ENCODE measurements at places on chromosomes 1 and 21.

- no peak for DNase-seq
Observed at GRCh38 chr21:39232861-39233291, 49.6 kb upstream of the PSMG1 start.

DNA sequence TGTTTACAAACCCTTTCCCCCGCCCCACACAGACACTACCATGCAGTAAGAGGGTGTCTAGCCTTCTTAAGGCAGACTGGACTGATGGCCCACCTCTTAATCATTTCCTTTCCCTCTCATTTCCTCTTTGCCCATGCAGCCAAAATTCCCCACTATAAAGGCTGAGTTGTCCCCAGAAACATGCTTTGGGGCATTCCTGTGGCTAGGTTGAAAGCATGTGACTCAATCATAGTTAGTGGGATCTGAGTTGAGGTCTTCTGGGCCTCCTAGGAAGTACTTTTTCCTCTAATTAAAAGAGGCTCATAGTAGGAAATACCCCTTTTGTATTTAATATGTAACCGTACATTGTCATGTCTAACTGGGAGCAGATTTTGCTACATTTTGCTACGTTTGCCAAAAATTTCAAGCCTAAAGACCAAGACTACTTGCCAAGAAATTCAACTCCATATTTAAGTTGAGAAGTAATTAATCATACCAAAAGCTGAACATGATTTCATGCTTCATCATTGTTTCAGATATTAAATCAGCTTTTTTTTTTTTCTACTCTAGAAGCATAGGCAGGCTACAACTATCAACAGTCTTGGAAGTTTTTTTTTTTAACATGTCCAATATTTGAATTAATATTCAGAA is 174.7 kb downstream of the ADGRL4 start:
- no peak for DNase-seq

- DNase-seq: no peak
Observed at GRCh38 chr1:223233410-223234169, 90.5 kb upstream of the TLR5 start.

DNA sequence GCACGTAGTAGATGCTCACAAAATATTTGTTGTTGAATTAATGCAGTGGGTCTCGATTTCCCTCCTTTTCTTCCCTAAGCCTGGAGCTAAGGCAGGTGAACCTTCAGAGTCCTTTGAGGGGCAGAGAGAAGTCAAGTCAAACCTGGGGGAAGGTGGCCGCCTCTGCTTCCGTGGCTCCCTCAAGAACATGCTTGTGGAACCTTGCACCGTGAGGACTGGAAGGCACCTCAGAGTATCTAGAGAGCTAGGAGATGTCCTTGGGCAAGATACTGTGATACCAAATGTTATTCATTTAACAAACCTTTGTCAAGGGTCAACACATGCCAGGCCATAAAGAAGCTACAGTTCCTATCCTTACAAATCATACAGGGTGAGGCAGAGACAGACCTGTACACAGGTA is 38.3 kb downstream of the GPA33 start:
- DNase-seq: no peak

- DNase-seq: peak; percentile 76
Observed at GRCh38 chr21:46297338-46298271, 11.5 kb downstream of the YBEY start.

DNA sequence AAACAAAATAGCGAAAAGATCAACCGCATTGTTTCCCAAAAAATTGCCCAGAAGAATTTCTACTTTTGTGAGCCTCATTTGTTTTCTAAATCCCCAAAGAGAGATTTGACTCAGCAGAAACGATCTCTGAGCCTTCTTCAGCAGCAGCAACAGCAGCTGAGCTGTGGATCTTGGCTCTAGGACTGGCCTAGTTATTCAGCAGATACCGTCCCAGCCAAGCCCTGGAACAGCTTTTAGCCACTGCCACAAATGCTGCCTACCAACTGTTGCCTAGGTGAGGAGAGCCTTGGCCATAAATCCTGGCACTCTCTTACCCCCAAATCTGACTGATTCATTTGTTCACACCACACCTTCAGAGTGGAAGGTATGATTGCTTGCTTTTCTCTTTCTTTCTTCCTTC is 320.1 kb downstream of the TGFB2 start:
- DNase-seq: peak; percentile 84

DNA sequence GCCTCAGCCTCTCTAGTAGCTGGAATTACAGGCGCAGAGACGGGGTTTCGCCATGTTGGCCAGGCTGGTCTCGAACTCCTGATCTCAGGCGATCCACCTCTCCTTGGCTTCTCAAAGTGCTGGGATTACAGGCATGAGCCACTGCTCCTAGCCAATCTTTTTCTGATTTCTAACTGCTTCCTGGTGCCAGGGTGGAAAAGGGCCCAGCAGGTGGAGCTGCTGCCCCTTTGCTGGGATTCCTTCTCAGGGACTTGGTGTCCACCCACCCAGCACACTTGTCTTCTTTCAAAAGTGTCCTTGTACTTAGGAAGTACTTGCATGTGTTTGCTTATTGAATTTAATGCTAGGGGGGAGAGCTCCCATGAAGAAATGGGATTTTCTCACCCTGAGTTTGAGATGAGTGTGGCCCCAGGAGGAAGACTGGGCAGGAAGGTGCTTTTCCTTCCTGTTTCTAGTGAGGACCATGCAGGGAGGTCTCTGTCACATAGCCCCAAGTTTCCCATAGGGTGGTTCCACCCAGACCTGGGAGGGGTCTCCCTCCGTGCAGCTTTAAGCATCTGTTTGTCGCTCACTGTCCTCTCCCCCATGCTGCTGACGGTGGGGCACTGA is 14.2 kb downstream of the UTP11 start:
- DNase-seq: no peak

All from right cardiac atrium (tissue), 5 donors.